CD8-positive, alpha-beta memory T cell (primary cell): ENCODE measurements at places on chromosomes 13 and 19. TPM values are rescaled to one million over a fixed set of nuclear protein-coding genes. Genes with fewer than 3 reads are reported as not detected.

- DNase-seq: no peak
Measured at GRCh38 chr13:92224052-92224821, 825.8 kb downstream of the GPC5 start.

COL5A3 gene
- 0.91 TPM for total RNA-seq

RDH8 gene
- total RNA-seq: not detected

GPR12 gene
- not detected for total RNA-seq

- DNase-seq: no peak
Measured at GRCh38 chr13:46134961-46135522, 30.2 kb upstream of the CPB2 start.

SLC17A7 gene
- total RNA-seq: 0.09 TPM

- DNase-seq: no peak
Measured at GRCh38 chr19:4326837-4327251, 11.8 kb downstream of the STAP2 start.

KLK15 gene
- total RNA-seq: not detected

GRCh38 chr13:45702088-45702487, at the start of gene CBY2:
Gene CBY2 (plus strand): TSS chr13:45702320. CDS start chr13:45702391, 71 bp downstream.
- DNase-seq: no peak

RAB4B gene
- total RNA-seq: 27.2 TPM

- DNase-seq: peak; percentile 97
Measured at GRCh38 chr19:15379083-15379998, at the start of gene AKAP8. Gene AKAP8 (minus strand): TSS chr19:15379787. CDS start chr19:15379731, 56 bp downstream.

GRCh38 chr19:10228920-10229319, 2.2 kb downstream of the S1PR2 start:
- DNase-seq: peak; percentile 46

GRCh38 chr19:35657904-35658700, 8.2 kb upstream of the UPK1A start:
- DNase-seq: no peak

DNA sequence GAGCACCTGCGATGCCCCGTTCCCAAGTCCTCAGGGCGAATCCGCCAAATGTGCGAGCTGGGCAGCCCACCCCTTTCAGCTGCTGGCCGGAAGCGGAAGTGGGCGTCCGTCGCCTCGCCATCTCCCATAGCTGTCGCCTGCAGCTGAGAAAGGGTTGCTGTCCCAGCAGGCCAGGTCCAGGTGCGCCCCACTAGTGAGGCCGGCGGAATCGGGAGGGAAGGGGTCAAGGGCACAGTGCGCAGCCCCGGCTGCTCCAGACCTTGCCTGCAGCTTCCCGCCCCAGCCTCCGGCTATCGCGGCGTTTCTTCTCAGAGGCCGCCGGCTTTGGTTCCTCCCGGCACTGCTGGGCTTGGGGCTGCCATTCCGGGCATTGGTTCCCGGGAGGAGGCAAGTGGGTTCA, at the start of gene ZNF177:
ZNF177 (plus strand) TSS at position 109 of the 400 bp plus-strand sequence. CDS start 15,299 bp downstream, outside the sequence.
- DNase-seq: no peak

- no peak for DNase-seq
Measured at GRCh38 chr19:3196064-3196932, 10.6 kb downstream of the NCLN start.

- peak; percentile 43 for DNase-seq
Measured at GRCh38 chr19:19606021-19606420, 12.5 kb downstream of the PBX4 start.

DNA sequence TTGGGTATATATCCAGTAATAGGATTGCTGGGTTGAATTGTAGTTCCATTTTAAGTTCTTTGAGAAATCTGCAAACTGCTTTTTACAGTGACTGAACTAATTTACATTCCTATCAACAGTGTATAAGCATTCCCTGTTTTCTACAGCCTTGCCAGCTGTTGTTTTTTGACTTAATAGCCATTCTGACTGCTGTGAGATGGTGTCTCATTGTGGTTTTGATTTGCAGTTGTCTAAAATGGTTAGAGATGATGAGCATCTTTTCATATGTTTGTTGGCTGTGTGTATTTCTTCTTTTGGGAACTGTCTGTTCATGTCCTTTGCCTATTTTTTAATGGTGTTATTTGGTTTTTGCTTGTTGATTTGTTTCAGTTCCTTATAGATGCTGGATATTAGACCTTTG, 4.0 kb upstream of the ZNF222 start:
- DNase-seq: no peak

DNA sequence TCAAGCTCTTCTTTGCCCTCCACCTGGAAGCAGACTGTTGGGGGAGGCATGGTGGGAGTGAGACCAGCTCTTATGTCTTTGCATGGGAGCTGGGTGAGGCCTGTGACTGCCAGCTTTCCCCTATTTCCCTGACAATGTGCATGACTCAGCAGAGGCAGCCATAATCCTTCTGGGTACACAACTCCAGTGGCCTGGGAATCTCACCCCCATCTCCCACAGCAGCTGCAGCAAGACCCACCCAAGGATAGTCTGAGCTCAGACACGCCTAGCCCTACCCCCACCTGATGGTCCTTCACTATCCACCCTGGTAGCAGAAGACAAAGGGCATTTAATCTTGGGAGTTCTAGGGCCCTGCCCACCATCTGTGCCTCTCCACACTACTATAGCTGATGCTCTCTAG, 41.4 kb upstream of the FGF14 start:
- DNase-seq: no peak

DNA sequence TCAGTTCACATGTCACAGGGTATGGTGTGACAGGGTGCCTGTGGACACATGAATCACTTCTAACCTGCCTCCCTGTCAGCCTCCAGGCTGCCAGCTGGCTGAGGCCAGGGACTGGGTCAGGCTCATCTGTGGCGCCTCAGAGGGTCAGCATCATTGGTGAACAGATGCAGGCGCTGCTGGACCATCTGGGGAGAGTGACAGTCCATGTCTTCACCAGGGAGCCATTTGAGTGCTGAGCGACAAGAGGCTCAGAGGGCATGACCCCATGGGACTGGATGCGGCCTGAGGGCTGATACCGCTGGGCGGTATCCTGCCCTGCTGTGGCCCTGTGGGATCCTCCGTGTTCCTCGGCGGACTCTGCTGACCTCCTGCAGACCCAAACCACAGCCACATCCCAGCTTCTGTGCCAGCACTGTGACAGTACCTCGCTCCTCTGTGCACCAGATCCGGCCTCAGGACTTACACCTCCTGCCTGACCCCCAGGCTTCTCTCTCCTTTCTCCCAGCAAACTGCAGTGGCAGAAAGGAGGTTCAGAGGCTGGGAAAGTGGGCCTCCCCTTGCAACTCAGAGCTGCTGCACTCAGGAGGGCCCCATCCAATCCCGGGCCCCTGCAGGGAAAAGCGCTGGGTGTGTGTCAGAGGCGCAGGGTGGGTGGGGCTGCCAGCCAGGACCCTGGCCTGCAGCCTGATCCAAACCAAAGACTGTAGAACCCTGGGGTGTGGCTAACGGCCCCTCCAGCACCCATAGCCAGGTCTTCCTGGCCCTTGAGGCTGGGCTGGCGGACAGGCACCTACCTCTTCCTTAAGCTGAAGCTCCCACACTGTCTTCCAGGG, 10.2 kb downstream of the ACTMAP start:
- no peak for DNase-seq

- DNase-seq: peak; percentile 47
Measured at GRCh38 chr19:31349160-31349881, at the start of gene TSHZ3. Gene TSHZ3 (minus strand): TSS chr19:31349436. CDS start chr19:31349219, 217 bp downstream.

- no peak for DNase-seq
Measured at GRCh38 chr13:23544668-23545067, 25.5 kb upstream of the TNFRSF19 start.

GRAMD1A gene
- 205 TPM for total RNA-seq

DNA sequence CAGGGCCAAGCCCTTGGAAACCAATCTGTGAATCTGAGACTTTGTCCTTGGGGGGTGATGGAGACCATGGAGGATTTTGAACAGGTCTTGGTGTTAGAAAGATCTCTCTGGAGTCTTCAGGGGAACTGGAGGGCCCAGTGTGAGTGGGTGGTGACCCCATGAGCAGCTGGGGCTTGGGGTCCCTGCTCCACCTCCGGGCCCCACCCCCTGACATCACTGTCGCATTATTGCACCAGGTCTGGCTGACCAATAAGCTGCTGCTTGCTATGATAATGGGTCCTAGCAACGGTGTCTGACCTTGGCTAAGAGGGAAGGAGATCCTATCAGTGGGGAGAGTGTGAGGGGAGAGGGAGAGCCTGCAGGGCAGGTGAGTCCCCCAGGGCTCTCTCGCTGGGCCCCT, at the start of gene IRGC:
IRGC (plus strand) TSS at position 301 of the 400 bp plus-strand sequence. CDS start 2,483 bp downstream, outside the sequence.
- no peak for DNase-seq

- no peak for DNase-seq
Measured at GRCh38 chr19:46442808-46443450, 14.2 kb upstream of the PNMA8C start.

GRCh38 chr19:20661150-20661819, at the start of gene ZNF626:
Gene ZNF626 (minus strand): TSS chr19:20661571. CDS start chr19:20661446, 125 bp downstream.
- peak; percentile 84 for DNase-seq

GRCh38 chr19:13116282-13117175, at the start of gene TRMT1:
Gene TRMT1 (minus strand): TSS chr19:13116740. CDS start chr19:13116399, 341 bp downstream.
- DNase-seq: peak; percentile 88

SWSAP1 gene
- total RNA-seq: 2.1 TPM

DNA sequence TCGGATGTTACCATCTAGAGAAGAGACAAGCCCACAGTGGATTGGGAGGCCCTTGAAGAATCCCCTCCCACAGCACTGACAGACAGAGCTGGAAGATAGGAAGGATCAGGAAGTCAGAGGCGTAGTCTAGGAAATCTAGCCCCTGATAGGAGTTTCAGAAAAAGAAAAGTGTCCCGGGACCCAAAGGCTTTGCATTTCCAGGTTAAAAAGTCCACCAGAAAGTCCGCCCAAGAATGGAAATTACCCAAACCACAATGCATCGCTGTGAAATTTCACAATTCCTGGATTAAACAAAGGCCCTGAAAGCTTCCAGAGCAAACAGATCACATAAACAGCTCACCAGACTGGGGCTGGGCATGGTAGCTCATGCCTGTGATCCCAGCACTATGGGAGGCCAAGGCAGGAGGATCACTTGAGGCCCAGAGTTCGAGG, 146.9 kb downstream of the KDM4B start:
- DNase-seq: no peak

DNA sequence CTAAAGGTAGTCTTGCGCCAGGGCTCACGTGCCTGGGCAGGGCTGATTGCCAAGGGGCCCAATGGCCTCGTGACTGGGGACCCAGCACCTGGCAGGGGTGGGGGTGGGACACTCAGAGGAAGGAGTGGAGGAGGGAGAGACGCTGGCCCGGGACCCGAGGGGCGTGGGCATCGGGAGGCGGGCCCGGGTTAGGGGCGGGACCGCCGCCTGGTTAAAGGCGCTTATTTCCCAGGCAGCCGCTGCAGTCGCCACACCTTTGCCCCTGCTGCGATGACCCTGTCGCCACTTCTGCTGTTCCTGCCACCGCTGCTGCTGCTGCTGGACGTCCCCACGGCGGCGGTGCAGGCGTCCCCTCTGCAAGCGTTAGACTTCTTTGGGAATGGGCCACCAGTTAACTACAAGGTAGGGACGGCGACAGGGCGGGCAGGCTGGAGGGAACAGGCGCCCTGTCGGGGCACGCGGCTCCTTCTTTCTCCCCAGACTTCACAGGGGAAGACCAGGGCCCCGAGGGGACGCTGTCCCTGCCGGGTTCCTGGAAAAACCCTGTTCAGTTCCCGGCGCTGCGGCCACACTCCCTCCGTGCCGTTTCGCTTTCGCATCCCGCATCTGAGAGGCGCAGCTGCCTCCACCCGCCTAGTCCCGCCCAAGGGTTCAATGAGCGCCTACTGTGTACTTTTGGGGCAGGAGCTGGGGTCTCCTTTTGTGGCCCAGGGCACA, at the start of gene IFI30:
IFI30 (plus strand) TSS at position 242 of the 717 bp plus-strand sequence; CDS start at position 271, 29 bp downstream.
- DNase-seq: peak; percentile 40

KLK3 gene
- not detected for total RNA-seq

- no peak for DNase-seq
Measured at GRCh38 chr13:72208112-72208645, 341.2 kb upstream of the DACH1 start.

DNA sequence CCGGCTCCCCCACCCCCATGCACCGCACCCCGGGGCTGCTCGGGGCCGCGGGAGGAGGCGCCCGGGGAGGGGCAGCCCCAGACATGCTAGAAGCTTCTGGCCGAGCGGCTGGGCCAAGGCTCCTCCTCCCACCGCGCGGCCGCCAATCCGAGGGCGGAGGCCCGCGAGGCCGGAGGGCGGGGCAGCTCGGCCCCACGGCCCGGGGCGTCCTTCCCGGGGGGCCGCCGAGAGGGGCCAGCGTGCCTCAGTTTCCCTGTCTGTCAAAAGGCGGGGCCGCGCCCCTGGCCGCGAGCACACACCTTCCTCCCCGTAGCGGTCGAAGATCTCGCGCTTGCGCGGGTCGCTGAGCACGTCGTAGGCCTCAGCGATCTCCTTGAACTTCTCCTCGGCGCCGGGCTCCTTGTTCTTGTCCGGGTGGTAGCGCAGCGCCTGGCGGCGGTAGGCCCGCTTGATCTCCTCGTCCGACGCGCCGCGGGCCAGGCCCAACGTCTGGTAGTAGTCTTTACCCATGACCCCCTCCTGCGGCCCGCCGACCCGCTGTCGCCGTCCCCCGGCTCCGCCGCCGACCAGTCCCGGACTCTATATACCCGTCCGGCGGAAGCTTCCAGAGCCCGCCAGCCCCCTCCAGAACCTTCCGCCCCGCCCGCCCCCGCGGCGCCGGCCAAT, at the start of gene DNAJB1:
DNAJB1 (minus strand) TSS at position 558 of the 666 bp plus-strand sequence; CDS start at position 510, 48 bp downstream.
- DNase-seq: peak; percentile 55

GRCh38 chr13:78028960-78029359, 110.3 kb upstream of the EDNRB start:
- DNase-seq: no peak

NLRP11 gene
- 0.07 TPM for total RNA-seq

ZNF99 gene
- total RNA-seq: not detected

GRCh38 chr19:50478901-50479715, 2.5 kb upstream of the GARIN5A start:
- DNase-seq: no peak

DNA sequence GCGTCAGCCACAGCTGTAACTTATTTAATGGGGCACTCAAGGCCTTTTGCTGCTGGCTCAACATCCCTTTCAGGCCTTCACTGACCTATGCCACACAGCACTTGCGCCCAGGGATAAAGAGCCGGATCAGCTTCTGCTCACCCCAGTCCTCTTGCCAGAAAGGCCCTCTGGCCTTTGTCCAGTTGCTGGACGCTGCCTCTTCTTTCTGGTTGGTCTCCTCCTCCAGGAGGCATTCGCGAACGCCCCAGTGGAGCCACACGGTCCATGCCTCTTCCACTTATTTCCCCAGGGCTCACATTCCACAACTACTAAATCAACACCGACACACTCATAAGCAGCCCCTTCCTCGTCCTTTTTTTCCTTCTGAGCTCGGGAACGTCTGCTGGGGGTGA, 3.7 kb upstream of the ZNF329 start:
- DNase-seq: no peak

GRCh38 chr13:29429286-29429900, 166.1 kb downstream of the SLC7A1 start:
- DNase-seq: no peak

LMTK3 gene
- 4.6 TPM for total RNA-seq

GRCh38 chr19:11194173-11194572, 3.2 kb downstream of the KANK2 start:
- DNase-seq: no peak

ZNF667 gene
- total RNA-seq: 0.74 TPM

PABPC3 gene
- 0.97 TPM for total RNA-seq

- no peak for DNase-seq
Measured at GRCh38 chr13:111443981-111444380, 123.5 kb downstream of the TEX29 start.
